ENCODE measurements at places on chromosomes 16 and 17. TPM values are rescaled to one million over a fixed set of nuclear protein-coding genes. Genes with fewer than 3 reads are reported as not detected.
A peak's percentile ranks its signal among the peaks of the same experiment; 100 is the strongest.

- no peak for DNase-seq
Observed at GRCh38 chr16:28098959-28099945, 35.7 kb upstream of the GSG1L start.

- peak; percentile 87 for DNase-seq
Observed at GRCh38 chr17:37092071-37092470, 143.3 kb downstream of the AATF start.

The NLRC5 gene
- total RNA-seq = 6.6 TPM

GRCh38 chr17:55567240-55568214, 56.3 kb upstream of the SMIM36 start:
- DNase-seq = no peak

DNA sequence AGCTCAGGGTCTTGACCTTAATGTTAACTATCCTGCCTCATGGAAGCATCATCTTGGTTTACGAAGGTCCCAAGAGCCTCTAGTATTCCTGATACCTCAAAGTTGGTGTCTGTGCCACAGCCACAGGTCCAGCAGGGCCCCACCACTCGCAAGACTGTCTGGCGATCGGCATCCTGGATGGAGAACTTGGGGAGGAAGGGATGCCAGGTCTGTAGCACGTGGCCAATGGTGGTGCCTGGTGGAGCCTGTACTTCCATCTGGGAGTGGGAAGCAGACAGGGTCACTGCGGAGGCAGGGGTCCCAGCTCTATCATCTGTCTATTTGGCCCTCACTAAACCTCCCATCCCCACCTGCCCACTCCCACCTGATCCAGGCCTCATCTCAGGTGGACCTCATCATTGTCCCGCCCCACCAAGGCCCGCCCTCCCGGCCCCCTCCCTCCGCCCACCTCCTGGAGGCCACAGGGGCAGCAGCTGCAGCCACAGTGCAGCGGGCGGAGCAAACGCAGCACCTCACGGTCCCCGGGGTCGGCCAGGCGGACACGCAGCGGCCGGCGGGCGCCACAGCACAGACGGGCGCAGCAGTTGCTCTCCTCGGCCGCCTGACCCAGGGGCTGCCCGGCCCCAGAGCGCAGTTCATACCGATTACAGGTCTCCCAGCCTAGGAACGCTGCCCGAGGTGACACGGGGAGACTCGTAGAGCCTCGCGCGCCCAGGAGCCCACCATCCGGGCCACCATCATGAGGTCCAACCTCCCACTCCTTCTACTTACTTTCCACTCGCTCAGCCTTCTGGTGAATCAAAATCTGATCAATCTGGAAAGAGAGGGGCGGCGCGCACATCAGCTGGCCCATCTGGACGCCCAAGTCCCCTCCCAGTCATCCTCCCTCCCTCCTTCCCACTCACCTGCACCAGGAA, 1.4 kb downstream of the PLSCR3 start:
- no peak for DNase-seq

DNA sequence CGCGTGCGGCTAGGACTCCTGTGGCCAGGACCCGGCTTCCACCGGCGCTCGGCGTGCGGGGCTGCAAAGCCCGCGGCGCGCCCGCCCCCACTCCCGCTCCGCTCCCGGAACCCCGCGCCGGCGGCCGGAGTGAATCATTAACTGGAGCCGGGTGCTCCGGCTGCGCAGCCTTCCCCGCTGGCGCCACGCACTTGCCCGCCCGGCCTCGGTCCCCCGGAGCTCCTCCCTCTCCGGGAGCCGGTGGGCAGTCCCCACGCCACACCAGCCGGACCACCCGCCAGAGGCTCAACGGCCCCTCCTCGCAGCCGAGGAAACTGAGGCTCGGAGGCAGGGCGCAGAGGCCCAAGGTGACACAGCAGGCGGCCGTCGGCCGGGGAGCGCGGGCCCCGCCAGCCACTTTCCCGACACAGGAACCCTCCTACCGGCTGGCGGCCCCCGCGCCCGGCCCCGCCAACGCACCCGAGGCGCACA, 580 bp downstream of the BCAR1 start:
- no peak for DNase-seq

The RAB11FIP4 gene
- total RNA-seq = 18.9 TPM

The USH1G gene
- not detected for total RNA-seq

- DNase-seq = no peak
Observed at GRCh38 chr16:11233727-11234376, 22.2 kb downstream of the SOCS1 start.

The CNGB1 gene
- 0.35 TPM for total RNA-seq

- DNase-seq = no peak
Observed at GRCh38 chr17:81332118-81332834, 37.2 kb upstream of the SLC38A10 start.

The TMEM106A gene
- 2.3 TPM for total RNA-seq

The ARHGDIG gene
- total RNA-seq = not detected

GRCh38 chr17:46851029-46851741, at the start of gene WNT9B:
Gene WNT9B (plus strand): TSS chr17:46851583. CDS start chr17:46851639, 56 bp downstream.
- DNase-seq = no peak

All from renal cortical epithelial cell (primary cell).